Adipocyte (in vitro differentiated cells): ENCODE measurements at places on chromosomes 16 and 17.

DNA sequence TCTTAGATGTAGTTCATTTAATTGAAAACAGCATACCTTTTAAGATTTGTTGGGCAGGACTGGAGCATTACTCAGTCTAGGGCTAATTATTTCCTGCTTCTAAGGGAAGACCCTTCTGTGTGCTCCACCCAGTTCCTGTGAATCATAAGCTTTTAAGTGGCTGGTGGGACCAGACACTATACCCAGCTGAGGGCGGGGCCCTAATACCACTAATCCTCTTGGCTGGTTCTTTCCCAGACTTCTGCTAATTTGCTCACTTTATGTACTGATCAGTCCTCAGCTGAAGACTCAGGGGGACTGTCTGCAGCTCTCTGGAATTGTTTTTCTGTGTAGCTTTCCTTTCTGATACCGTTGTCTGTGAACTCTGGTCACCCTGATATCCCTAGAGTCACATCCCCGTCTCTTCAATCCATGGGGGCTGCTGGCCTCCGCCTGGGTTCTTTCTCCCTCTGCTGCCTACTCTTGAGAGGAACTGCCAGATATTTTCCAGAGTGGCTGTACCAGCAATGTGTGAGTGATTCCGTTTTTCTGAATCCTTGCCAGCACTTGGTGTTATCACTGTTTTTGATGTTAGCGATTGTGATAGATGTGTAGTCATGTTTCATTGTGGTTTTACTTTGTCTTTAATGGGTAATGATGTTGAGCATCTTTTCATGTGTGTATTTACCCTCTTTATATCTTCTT is 35.1 kb downstream of the MFSD11 start:
- DNase-seq, result peak; percentile 81

- DNase-seq, result no peak
Measured at GRCh38 chr17:2929881-2930533, 133.4 kb downstream of the OR1D5 start.

DNA sequence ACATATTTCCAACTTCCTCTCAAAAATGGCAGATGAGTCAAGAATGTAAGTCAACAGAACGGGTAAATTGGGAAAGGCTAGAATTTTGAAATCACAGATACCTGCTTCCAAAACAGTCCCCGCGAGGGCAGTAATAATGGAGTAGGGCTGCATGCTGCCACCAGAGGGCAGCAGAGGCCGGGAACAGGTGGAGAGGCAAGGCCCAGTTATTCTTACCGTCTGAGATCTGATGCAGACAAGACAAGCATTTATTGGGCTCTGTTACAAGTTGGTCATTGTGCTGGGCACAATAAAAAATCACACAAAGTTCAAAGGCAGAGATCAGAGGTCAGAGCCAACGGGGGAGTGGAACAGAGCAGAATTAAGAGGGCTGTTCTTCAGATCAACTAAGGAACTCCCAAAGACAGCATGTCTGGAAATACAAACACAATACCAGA is 8.8 kb upstream of the MLKL start:
- DNase-seq, result peak; percentile 94

GRCh38 chr17:34308371-34308770 is 10.9 kb upstream of the CCL8 start:
- DNase-seq, result no peak

DNA sequence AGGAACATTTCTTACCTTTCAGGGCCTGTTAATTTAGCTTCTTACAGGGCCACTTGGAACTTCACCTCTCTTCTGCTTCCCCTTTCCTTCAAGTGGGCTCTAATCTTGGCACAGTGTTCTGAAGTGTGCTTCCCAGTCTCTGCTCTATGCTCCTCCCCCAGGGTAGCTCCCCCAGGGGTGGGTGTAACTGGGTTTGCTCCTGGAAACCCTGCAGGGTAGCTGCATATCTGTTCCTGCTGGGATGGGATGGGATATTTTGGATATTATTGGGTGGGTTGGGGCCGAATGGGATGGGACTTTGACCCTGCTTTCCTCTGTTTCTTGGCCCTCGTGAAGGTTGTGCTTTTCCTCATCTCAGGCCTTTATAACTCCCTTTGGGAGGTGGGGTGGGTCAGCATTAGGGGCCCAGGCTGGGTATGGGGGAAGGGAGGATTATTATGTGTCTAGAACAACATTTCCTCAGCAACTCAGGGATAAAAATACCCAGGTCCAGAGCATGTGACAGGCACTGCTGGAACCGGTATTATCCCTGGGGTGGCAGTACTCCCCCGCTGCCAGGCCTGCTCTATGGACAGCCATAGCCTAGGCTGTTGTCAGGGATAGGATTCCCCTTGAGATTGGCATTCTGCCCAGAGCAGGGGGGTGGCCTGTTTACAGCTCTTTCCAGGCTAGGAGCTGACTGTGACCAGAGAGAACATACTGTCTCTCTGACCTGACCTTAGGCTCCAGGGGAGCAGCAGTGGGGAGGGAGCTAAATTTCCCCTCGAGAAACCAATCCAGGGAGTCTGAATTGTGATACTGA is 5.0 kb downstream of the NFE2L1 start:
- DNase-seq, result peak; percentile 47

- DNase-seq, result peak; percentile 34
Measured at GRCh38 chr17:60107526-60108257, 29.0 kb upstream of the HEATR6 start.

DNA sequence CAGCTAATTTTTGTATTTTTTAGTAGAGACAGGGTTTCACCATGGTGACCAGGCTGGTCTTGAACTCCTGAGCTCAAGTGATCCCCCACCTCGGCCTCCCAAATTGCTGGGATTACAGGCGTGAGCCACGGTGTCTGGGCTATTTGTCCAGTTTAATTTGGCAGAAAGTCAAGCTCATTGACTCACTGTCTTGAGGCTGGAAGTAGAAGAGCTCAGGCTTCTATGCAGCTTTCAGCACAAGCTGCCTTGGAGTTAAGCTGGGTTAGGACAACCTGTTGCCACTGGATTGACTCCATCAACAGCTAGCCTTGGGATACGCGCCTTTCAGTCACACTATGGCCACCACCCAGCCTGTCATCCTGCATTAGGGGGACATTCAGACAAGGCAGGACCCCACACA is 76.2 kb upstream of the DNAH17 start:
- peak; percentile 49 for DNase-seq
